ENCODE measurements at places on chromosomes 11 and 22.

DNA sequence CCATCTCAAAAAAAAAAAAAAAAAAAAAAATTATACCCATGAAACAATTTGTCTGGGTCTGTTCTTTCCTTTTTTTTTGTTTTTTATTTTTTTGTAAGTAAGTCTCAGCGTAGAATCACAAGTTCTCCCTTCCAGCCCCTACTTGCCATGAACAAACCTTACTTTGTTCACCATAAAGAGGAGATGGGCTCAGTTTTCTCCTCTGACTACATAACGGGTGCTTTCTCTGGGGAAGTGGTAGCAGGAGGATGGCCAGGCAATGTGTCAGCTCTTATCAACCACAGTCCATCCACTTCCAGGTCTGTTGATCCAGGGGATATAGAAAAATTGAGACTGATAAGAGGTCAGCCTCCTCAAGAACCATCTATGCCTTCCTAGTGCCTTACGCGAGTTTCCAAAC, 11.0 kb downstream of the ASCC2 start:
- no peak for DNase-seq

DNA sequence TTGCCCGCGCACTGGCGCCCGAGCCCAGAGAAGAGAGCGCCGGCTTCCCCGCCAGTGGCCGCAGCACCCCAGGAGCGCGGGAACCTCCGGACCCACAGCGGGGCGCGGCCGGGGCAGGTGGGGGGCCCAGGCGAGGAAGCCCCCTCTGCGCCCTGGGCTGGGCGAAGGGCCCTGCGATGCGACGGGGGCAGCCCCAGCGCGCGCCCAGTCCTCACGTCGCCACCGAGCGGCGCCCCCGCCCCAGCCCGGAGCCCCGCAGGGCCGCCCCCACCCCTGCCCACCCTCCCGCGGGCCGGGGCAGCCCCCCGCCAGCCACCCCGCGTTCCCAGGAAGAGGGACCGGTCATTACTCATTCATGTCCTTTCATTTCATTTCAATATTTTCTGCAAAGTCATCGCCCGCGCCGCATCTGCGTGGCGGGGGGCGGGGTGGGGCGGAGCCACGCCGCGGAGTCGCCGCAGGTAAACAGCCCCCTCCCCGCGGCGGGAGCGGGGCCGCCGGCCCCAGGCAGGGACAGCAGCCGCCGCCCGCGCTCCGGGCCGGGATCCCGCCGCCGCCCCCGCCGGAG, 673 bp upstream of the PANX2 start:
- no peak for DNase-seq

DNA sequence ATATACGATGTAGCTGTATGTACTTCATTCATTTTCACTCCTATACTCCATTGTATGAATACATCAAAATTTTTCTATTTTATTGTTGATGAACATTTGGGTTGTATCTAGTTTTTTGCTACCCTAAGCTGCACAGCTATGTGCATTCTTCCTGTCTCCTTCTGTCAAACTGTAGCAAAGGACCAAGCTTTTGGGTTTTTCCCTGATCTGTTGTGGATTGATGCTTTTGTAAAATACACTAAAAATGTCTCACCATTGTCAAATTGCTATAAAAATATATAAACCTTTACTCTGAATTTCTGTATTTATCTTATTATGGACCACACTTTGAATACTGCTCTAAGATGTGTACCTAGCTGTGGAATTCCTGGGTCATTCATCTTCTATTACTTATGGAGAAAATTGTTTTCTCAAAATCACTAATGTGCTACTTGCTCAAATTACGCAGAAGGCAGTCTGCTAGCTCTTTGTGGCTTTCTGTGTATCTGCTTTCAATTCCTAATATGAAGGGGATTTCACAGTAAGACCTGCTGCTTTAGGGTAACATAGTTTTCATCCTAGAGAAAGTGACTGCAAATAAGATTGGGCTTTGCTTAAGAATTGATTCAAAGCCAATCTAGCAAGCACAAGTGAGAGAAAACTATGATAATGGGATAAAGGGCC, 123.4 kb downstream of the CYP2R1 start:
- DNase-seq = no peak

DNA sequence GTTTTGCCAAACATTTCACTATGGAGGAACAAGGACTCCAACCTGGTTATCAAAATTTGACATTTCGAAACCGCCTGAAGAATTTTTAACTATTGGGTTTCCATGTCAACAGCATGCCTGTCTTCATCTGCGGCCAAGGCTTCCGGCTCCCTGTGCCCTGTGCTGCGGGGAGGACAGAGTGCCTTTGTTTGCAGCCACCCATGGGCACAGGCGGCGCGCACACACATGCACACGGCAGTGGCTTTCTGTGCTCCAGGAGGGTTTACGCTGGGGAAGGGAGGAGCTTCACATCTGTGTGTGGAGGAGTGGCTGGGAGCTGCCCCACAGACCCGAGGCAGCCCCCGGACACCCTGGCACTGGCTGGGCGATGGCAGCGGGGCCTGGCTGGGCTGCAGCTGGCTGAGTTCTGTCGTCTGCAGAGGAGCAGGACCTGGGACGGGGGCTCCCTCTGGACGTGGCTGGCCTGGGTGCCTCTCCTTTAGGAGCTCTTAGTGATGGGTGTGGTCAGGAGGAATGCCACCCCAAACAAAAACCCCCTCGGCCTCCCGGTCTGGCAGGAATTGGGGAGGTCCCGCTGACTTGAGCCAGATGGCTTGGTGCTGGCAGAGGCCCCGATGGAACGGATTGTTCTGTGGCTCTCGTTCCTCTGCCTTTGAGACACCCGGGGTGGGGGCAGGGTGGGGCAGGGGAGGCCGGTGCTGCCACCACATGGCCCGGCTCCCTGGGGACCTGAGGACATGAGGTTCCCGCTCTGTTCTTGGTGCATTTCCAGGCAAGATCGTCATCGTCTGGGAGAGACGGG, 1290.9 kb downstream of the BRD1 start:
- DNase-seq = no peak

DNA sequence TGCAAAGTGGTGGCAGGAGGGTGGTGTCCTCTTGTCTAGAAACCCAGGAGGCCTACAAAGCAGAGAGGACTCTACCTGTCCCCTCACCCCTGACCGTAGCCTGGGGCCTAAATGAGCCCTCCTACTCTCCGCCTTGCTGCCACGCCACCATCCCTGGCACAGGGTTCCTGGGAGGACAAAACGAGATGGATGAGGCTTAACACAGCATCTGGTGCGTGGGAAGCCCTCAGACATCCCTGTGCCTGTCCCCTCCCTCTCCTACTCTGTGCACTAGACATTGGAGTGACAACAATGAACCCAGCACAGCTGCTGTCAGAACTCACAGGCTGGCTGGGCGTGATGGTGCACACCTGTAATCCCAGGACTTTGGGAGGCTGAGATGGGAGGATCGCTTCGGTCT, 36.4 kb upstream of the DKK3 start:
- DNase-seq = no peak

DNA sequence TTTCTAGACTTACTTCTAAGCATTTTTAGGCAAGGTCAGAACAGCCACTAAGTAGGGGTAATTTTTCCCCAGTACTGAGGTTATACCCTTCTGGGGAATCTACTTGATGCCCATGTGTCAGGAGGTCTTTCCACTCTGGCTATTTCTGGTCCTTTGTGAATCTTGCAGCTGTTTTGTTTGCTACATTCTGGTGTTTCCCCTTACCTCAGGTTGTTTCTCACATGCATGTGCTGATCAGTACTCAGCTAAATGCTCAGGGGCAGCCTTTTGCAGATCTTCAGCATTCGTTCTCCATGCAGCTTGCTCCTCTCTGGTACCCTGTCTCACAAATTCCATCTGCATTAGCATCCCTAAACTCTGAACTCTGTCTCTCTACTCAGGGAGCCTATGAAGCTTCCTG, 303.6 kb downstream of the SOX6 start:
- no peak for DNase-seq
